Vagina (tissue), 2 donors: ENCODE measurements at places on chromosomes 12 and 14. TPM values are rescaled to one million over a fixed set of nuclear protein-coding genes. Genes with fewer than 3 reads are reported as not detected.

The RGS6 gene
- total RNA-seq: 2.0 TPM

DNA sequence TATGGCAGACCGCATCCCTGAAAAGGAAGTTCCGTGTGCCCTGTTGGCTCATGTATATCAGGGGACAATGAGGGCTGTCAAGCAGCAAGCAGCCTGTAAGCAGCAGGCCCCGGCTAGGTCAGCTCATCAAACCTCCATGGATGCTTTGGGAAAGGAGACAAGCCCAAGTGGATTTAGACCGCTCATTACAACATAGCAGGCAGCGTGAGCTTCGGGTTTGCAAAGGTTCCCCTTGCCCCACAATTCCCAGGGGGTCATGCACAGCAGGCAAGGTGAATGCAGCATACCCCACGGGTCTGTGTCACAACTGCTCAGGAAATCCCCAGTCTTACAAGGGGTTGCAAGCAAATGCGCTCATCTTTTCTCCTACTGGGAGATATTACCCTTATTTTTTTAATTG, 54.6 kb downstream of the KCNK13 start:
- DNase-seq: no peak

DNA sequence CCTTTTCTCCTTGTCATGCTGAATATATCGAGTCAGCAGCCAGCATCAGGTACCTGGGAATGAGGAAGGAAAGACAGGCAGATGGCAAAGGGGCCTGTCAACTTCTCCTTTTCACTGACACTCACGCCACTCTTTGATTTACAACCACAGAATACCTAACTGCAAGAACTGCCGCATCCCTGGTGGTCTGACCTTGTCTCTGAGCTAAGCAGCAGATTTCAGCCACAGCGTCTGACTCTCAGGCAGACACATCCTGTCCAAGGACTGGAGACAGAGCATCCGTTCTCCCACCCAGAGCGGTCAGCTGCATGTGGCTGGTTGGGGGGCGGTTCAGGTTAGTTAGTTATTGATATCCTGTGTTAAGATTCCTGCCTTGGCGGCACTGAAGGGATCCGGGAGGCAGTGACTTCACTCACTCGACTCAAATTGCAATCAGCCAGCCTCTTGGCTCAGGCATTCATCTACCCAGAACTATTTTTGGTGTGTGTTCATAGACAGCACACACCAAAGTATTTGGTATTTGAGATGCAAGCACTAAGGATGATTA, 11.2 kb upstream of the MAP1LC3B2 start:
- no peak for DNase-seq

DNA sequence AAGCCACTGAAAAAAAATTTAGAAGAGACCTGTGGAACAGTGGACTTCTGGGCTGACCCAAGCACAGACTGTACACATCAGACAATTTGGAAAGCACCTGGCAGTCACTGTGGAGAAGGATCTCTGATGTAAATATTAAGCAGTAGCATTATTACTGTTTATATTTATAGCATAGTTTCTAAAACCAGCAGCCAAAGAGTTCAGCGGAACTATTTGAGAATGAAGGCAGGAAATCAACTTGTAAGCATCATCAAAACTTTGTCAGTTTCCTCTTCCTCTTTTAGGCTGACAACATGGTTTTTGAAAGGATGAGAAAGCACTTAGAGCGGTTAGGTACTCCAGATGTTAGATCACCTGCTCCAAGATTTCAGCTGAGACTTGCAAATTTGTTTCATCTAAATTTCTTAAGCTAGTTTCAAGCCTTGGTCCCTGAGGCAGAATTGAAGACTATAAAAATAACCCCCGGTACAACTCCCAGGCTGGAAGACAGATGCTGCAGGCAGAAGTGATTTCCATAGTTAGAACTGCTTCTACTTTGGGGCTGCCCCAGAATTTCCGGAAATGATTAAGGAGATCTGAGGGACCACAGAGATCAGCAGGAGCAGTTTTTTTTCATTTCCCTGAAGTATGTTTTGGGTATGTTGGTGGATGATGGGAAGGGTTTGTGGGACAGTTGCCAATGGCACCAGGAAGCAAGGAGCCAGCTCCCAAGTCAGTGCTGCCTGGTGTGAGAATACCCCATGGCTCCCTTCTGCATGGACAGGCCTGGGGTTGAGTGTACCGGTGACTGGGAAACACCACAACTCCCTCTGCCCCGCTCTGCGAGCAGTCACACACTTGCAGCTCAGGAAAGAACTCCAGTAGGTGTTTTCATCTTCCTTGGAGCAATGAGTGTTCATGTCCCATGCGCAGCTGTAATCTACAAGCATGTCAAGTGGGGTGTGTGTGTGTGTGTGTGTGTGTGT, 354.5 kb downstream of the NUAK1 start:
- no peak for DNase-seq

GRCh38 chr14:83151571-83151970, 1617.9 kb upstream of the SEL1L start:
- DNase-seq: no peak

- no peak for DNase-seq
Observed at GRCh38 chr14:48140804-48141203, 465.4 kb upstream of the MDGA2 start.

DNA sequence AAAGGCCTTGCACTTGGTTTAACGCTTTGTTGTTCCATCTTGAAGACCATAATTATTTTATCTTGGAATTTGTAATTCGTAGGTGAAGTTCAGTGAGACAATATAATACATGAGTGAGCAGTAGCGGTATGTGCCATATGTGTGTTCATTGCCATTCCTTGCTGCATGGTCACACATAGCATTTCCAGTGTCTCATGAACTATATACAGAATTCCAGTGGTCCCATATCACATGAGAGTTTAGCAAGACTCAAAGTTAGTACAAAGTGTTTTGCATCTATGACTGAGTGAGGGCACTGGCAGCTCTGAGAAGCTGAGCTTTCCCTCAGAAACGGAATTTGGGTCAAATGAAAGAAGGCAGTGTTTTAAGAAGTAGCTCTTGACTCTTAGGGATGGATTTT, 359.8 kb downstream of the FOXG1 start:
- no peak for DNase-seq

- peak; percentile 62 for DNase-seq
Observed at GRCh38 chr14:99728231-99728920, 44.3 kb downstream of the CYP46A1 start.

GRCh38 chr12:112149596-112149995, 24.2 kb downstream of the TRAFD1 start:
- DNase-seq: no peak

DNA sequence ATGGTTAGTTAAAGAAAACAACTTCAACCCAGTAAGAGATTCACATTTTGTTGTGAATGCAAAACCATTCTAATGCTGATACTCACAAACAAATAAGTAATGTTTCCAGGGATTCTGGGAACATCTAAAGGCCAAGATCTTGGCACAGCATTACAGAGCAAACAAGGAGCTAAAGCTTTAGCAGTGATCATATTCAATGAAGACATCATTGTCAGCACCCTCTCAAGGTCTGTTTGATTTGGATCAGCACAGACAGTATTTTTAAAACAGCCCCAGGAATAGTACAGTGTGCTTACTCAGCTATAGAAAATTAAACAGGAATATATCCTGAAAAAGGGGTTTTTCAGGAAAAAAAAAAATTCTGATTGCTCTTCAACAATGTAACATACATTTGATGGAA, 71.4 kb downstream of the TMEM260 start:
- no peak for DNase-seq

The EFS gene
- 32.4 TPM for total RNA-seq

GRCh38 chr14:22466491-22466890, 122.5 kb downstream of the DAD1 start:
- DNase-seq: no peak

GRCh38 chr14:37247791-37248461, 50.2 kb downstream of the MIPOL1 start:
- DNase-seq: no peak

DNA sequence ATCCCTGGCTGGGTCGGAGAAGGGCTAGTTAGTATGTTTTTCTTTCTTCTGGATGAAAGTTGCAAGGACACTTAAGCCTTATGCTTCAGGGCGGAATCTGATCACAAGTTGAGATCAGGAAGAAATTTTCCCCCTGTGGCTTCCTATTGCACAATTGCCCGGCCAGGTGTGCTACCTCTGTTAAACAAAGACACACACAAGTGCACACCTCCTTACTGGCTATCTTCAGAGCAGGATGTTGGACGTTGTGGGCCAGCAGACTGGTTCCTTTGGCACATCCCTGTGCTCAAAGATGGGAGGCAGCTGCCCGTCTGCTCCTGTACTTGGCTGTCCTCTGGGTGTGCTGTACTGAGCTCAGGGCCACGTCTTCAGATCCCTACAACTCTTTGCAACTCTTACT, 19.1 kb downstream of the ETV6 start:
- DNase-seq: no peak

DNA sequence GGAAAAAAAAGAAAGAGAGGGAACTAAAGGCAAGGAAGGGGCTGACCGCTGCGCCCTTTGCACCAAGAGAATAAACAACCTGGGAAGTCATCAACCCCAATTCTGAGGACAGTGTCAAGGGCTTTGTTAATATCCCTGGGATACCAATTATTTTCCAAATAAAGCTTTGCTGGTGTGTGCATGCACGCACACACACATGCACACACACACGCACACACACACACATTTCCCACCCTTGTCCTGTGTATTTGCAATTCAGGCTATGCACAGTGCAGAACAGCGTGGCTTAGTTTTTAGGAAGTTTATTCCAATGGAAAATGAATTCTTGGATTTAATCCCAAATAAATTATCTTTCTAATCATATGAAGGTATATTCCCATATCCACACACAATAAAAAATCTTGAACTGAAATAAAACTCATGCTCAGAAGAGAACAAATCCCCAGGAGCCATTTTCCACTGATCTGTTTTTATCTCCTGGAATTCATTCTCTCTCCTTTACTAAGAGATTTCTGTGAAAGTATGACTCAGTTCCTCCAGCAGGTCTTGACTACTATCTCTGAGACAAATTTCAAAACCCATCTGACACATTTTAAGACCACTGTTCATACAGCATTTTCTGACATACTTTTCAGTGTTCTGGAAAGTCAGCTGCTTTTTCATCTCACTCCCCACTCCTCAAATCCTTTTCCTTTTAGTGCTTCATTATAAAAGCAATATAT, 334.4 kb upstream of the ATP2B1 start:
- DNase-seq: no peak

- DNase-seq: no peak
Observed at GRCh38 chr14:23513005-23513817, 38.4 kb downstream of the ZFHX2 start.

GRCh38 chr12:52580496-52580895, 6.9 kb upstream of the KRT74 start:
- no peak for DNase-seq

DNA sequence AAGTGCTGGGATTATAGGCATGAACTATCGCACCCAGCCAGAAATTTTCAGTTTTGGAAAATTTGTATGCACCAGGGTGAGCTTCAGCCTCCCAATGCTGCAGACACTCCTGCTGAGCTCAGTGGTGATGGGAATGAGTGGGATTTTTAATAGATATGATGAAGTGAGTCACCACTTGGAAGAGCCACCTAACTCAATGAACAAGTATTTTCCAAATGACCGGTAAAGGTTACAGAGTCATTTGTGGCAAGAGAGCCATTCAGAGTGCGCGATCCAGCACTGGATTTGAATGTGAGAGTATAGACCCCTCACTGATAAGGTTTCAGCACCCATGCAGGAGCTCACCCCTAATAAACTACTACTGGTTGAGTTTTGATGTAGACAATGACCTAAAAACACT, 100.7 kb downstream of the PPP2R5C start:
- no peak for DNase-seq

GRCh38 chr12:117158096-117158495, 32.2 kb downstream of the FBXO21 start:
- no peak for DNase-seq
